ENCODE measurements at places on chromosomes 3 and 15.

- no peak for DNase-seq
These were observed 510.0 kb upstream of the ALCAM start for GRCh38 chr3:104856741-104857140.

GRCh38 chr3:49004352-49005302 is 2.6 kb upstream of the WDR6 start:
- DNase-seq = no peak

DNA sequence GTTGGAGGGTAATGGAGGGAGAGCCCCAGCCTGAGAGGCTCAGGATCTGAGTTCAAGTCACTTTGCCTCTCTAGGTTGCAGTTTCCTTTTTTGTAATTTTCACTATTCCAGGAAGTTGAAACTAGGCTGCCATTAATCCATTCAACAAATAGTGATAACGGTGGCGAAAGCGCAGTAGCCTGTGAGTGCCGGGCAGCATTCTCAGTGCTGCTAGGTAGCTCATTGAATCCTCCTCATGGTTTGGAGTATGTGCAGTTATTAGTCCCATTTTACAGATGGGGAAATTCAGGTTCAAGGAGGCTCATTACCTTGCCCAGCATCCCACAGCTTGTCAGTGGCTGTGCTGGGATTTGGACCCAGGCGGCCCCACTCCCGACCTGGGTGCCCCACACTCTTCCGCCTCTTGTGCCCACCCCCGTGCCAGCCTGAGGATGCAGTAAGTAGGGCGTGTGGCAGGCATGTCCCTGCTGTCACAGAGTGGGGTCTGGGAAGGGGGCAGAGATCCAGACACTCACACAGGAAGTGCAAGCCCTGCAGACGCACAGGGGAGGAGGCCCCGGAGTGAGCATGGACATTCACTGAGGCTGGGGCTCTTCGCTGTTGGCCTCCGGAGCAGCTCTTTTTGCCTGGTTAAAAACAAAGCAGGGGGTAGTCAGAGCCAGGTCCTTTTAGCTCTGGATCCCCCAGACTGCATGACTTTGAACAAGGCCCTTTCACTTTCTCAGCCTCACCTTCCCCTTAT is 58.8 kb downstream of the SLC6A6 start:
- DNase-seq = no peak

DNA sequence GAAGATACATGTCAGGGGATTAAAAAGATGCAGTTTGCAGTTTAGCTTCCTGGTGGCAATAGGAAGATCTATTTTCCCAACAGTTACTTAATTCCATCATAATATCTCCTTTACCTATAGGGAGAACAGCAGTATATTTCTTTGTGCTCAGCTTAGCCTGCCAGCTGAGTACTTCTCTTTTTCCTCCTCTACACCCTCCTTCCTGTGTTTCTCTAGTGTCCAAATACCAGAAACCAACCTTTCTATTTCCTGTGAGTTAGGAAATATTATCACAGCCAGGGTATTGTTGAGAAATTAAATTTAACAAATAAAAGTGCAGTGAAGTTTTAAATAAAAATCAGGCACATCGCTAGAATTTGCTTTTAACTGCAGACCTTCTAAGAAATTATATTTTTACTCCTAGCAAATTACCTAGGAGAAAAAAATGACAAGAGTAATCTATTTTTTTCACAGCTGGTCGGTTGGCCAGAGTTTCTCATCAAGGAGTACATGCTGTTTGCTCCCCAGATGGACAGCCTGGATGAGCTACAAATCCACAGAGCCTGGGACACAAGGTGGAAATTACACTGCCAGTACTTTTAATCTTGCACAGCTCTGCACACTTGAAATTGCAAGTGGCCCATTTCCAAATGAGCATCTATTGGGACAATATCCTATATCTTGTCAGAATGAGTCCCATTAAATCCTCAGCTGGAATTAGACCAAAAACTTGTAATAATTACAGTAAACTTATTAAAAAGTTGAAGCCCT is 185.2 kb upstream of the CFAP20DC start:
- no peak for DNase-seq

GRCh38 chr3:125214738-125215137 is 2.2 kb upstream of the SLC12A8 start:
- no peak for DNase-seq

Measured in AG08396 (cell line).